EL (cell line): ENCODE measurements at places on chromosomes 11 and 22.
A peak's percentile ranks its signal among the peaks of the same experiment; 100 is the strongest.

GRCh38 chr22:33832558-33833151 lies 87.6 kb downstream of the LARGE1 start:
- DNase-seq, result no peak

- no peak for DNase-seq
Measured at GRCh38 chr11:122453586-122453985, 201.9 kb upstream of the UBASH3B start.

GRCh38 chr11:134545521-134545920 lies 133.5 kb upstream of the B3GAT1 start:
- no peak for DNase-seq

DNA sequence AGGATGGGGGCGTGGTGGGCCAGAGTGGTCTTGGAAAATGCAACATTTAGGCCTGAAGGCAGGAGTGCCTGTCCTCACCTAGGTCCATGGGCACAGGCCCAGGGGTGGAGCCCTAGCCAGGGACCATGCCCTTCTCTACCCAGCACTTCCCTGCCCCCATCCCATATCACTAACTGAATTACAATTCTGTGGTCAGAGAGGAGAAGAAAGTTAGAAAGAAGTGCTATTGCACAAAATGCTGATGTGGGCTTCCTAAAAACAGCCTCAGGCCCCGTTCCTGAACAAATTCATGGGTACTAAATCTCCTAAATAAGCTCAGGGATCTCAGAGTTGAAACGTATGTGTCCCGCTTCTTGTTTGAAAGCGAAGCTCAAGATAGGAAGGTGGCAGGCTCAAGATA lies 3.5 kb upstream of the ASRGL1 start:
- DNase-seq, result no peak

GRCh38 chr22:41534219-41534618 lies 10.1 kb downstream of the POLR3H start:
- DNase-seq, result no peak

GRCh38 chr11:132994966-132995365 lies 537.3 kb downstream of the OPCML start:
- no peak for DNase-seq

DNA sequence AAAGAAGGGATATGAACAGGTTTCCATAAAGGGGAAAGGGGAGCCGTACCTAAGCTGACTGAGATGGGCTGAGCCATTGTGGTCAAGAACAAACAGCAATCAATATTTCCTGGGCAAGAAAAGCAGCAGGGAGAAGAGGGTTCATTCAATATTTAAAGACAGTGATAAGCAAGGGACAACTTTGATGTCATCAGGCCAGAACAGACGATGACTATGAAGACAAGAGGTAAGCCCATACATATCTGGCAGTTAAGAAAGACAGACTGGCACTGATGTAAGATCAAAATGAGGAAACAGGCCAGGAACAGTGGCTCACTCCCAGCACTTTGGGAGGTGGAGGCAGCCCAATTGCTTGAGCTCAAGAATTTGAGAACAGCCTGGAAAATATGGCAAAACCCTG lies 2.4 kb downstream of the OR5A2 start:
- DNase-seq, result no peak

- DNase-seq, result peak; percentile 82
Measured at GRCh38 chr22:26360169-26360885, 68.7 kb upstream of the ASPHD2 start.

DNA sequence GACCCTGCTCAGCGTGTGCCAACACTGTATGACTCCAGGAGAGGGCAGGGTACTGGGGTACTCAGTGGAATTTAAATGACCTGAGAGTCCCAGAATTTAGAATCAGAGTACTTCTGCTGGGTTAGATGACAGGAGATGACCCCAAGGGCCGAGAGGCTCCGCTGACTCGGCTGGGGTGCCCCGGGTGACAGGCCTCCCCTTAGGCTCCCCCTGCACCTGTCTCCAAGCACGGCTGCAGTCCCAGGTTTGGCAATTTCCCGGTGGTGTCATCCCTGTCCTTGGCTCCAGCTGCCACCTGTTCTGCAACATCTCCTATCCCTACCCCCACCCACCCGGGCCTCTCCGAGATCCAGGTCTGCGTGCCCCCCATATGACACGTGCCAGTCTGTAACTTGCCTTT lies 1.3 kb downstream of the ACTN3 start:
- no peak for DNase-seq

GRCh38 chr22:35464399-35464798 lies 64.5 kb downstream of the MCM5 start:
- DNase-seq, result no peak

GRCh38 chr11:63814383-63814736 lies 1.1 kb downstream of the SPINDOC start:
- no peak for DNase-seq

DNA sequence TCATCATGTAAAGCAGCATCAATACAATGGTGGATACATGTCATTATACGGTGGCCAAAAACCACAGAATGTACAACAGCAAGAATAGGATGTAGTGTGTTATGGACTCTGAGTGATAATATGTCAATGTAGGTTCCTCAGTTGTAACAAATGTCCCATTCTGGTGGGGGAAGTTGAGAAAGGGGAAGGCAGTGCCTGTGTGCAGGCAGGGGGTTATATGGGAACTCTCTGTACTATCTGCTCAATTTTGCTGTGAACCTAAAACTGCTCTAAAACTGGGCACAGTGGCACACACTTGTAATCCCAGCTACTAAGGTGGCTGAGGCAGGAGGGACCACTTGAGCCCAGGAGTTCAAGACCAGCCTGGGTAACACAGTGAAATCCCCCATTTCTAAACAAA lies 5.9 kb downstream of the CHKA start:
- no peak for DNase-seq

DNA sequence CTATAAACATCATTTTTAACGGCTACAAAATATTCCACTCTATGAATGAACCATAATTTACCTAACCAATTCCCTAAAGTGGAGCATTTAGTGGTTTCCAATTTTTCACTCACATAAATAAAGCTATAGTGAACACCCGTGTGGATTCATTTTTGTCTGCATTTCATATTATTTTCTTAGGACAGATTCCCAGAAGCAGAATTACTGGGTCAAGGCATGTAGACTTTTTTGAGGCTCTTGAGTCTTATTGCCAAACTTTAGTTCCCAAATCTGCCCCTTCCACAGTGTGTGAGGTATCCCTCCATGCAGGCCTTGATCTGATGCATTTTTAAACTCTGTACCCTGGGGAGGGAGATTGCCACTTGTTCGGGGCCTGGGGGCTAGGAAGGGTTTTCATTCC lies 198.2 kb downstream of the TENM4 start:
- no peak for DNase-seq

DNA sequence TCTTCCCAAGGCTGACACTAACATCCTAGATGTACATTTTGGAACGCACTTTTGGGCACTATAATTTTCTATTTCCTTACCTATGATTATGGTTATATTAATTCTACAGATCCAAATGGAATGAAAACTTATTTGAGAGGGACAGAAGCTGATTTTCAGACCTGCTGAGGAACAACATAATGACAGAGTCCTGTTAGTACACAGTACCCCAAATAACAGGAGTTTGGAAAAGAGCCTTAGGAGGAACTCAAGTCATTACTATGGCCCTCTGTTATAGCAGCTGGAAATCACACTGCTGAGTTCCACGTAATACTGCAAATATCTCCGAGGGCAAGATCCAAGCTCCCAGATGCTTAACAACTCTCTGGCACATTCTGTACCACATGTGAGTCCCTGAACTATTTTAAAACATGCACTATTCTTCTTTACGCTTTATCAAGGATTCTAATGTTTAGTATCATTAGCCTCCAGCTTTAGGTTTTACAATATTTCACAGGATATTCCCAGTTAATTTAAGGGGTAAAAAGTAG lies 1027.7 kb upstream of the CCDC90B start:
- no peak for DNase-seq

DNA sequence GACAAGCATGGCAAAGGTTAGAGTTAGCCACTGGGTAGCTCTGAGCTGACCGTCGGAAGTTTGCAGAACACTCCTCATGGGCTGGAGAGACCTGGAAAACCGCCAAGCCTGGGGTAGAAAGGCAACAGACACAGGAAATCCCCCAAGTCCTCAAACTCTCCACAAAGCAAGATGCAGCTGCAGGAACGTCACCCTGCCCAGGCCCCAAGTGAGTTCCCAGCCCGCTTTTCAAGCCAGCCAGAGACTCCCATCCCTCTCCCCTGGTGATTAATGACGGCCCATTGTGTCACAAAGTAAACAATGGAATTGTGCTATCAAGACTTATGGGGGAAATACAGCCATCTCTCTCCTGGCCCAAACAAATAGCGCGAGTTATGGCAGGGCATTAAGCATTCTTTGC lies 633.0 kb downstream of the TBC1D22A start:
- no peak for DNase-seq

DNA sequence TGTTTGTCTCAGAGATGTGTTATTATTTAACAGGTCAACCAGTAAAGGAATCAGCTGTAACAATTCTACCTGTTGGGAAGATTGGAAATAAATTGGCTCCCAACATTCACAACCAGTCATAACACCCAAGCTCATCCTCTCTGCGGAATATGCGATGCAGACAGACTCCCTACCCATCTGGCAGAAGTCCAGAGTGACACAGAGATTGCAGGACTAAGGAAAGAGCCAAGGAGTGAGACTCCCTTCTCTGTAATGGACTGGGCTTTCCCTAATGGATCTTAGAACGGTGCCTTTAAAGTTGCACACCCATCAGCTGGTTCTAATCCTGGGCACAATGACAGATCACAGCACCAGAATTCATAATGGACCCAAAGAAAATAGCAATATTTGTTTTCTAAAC lies 27.8 kb upstream of the UBASH3B start:
- DNase-seq, result no peak

DNA sequence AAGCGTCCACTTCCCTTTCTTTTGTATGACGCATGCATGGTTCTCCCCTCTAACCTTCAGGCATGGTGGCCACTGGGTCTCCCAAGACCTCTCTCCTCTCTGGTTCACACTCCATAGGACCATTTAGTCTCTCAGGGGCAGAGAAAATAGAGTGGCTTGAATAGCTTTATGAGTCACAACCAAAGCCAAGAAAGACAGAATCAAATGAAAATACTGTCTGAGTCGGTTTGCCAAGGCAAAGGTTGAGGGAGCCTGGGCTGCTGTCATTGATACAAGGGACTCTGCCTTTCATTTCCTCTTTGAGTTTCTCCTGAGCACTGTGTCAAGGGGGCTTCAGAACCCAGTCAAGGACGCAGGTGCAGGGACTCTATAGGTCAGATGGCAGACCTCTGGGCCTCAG lies 44.2 kb downstream of the TENM4 start:
- no peak for DNase-seq

- DNase-seq, result no peak
Measured at GRCh38 chr22:25102722-25103121, 96.9 kb upstream of the CRYBB3 start.

DNA sequence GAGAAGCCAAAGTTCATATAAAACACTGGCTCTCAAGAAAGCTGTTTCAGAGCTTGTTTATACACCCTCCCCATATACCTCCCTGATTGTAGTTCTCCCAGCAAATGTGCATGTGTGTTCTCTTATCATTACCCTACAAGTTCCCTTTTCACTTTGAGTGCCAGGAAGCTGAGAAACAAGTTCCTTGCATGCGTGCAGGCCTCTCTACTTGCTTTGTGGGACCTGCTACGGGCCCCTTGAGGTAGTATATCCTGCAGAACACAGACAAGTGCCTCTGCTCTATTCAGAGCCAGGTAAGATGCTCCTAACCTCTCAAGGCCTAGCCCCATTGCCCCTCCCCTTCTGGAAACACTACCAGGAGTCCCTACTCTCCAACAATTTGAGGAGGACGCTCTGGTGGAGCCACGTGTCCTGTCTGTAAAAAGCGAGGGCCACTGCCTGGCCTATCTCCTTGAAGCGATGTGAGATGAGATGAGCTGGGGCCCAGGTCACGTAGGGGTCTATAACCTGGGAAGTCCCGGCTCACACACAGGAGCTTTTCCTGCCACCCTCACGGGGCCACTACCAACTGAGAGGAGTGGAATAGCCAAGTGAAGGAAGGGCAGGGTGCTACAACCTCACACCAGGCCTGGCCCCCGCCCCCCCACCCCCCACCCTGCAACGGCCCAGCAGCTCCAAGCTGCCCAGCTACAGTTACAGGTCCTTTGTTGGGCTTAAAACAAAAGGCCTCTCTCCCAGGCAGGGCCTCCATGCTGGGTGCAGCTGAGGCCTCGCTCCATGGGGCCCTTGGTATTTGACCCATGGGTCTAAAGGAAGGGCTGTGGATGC lies 2.6 kb upstream of the ATP5MGL start:
- DNase-seq, result no peak
